ENCODE measurements at places on chromosomes 13 and 19. TPM values are rescaled to one million over a fixed set of nuclear protein-coding genes. Genes with fewer than 3 reads are reported as not detected.
A peak's percentile ranks its signal among the peaks of the same experiment; 100 is the strongest.

- no peak for DNase-seq
These were observed 539.3 kb downstream of the SUCLA2 start for GRCh38 chr13:47461816-47462215.

The PEG3 gene
- 0.27 TPM for total RNA-seq

GRCh38 chr13:21825186-21825585, 154.3 kb downstream of the FGF9 start:
- DNase-seq, result no peak

DNA sequence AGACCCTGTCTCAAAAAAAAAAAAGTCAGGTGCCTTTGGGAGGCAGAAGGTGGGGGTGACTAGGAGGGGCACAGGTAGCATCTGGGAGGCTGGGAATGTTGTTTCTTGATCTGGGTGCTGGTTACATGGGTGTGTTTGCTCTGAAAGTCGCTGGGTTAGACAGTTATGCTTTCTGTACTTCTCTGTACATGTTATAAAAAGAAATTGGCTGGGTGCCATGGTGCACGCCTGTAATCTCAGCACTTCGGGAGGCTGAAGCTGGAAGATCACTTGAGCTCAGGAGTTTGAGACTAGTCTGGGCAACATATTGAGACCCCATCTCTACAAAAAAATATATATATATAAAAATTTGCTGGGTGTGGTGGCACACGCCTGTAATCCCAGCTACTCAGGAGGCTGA, 15.1 kb downstream of the NOSIP start:
- no peak for DNase-seq

DNA sequence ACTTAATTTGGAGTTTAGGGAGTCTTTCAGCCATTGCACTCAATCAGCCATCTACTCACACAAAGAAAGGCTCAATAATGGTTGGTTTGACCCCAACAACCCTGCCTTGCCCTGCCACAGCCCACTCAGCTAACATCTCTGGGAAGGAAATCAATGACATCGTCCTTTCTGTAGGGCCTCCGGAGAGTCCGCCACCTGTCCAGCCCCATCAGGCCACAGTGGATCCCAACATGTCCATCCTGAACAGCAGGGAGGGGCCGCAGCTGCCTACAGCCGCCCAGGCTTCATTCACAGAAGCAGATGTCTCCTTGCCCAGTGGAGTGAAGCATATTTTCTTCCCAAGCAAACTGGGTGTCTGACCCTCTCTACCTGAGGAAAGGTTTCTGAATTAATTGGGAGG, 4.2 kb upstream of the CDX2 start:
- DNase-seq, result no peak

DNA sequence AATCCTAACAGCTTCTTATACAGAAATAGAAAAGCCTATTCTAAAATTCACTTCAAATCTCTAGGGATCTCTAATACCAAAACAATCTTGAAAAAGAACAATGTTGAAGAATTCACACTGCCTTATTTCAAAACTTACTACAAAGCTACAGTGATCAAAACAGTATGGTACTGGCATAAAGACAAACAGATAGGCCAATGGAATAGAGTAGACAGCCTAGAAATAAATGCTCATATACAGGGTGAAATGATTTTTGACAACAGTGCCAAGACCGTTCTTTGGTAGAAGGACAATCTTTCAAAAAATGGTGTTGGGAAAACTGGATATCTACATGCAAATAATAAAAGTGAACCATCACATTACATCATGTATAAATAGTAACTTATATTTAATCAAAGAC, 11.8 kb upstream of the ZNF563 start:
- no peak for DNase-seq

- DNase-seq, result no peak
These were observed 6.5 kb downstream of the ZNF671 start for GRCh38 chr19:57720878-57721277.

The KIRREL2 gene
- total RNA-seq, result 0.24 TPM

The OR7A17 gene
- not detected for total RNA-seq

GRCh38 chr19:10991521-10992081, 30.8 kb downstream of the SMARCA4 start:
- no peak for DNase-seq

GRCh38 chr19:10968527-10969135, 7.8 kb downstream of the SMARCA4 start:
- DNase-seq, result no peak

DNA sequence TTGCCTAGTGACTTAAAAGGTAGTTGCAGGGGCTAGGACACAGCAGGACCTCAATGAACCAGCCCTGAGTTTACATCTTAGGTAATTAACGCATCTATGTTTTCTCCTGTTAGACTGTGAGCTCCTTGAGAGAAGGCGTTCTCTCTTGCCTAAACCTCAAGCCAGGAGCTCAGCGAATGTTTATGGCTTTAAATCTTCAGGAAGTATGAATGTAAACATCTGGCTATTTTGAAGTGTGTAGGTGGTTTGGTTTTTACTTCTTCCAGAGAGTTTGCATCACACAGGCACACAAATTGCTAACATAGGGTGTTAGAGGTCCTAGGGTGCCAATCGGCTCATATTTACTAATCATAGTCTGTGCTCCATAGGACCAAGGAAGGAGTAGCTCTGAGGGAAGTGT, 387.7 kb upstream of the ZNF507 start:
- no peak for DNase-seq

- DNase-seq, result no peak
These were observed 44.9 kb downstream of the RYR1 start for GRCh38 chr19:38478273-38478971.

GRCh38 chr13:97359181-97360057, 74.5 kb upstream of the RAP2A start:
- peak; percentile 14 for DNase-seq

DNA sequence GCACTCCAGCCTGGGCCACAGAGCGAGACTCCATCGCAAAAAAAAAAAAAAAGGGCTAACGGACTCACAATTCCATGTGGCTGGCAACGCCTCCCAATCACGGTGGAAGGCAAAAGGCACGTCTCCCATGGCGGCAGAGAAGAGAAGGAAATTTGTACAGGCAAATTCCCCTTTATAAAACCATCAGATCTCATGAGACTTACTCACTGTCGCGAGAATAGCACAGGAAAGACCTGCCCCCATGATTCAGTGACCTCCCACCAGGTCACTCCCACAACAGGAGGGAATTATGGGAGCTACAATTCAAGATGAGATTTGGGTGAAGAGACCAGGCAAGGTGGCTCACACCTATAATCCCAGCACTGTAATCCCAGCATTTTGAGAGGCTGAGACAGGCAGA, 18.7 kb upstream of the NMRK2 start:
- DNase-seq, result no peak

DNA sequence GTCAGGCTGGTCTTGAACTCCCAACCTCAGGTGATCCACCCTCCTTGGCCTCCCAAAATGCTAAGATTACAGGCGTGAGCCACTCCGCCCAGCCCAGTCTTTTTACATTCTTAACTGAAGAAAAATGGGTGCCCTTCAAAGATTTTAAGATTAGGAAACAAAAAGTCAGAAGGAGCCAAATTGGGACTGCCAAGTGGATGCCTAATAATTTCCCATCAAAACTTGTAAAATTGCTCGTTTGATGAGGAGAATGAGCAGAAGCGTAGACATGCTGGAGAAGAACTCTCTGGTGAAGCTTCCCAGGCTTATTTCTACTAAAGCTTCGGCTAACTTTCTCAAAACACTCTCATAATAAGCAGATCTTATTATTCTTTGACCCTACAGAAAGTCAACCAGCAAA, 31.3 kb downstream of the NUMBL start:
- DNase-seq, result no peak

- DNase-seq, result no peak
These were observed 425.5 kb downstream of the PCDH20 start for GRCh38 chr13:60990032-60990733.

The KLK3 gene
- not detected for total RNA-seq

- no peak for DNase-seq
These were observed 560.7 kb upstream of the KLHL1 start for GRCh38 chr13:70668983-70669382.
